ENCODE measurements at places on chromosomes 13 and 19. TPM values are rescaled to one million over a fixed set of nuclear protein-coding genes. Genes with fewer than 3 reads are reported as not detected.

- no peak for DNase-seq
Measured at GRCh38 chr13:51914137-51914493, 52.3 kb downstream of the CCDC70 start.

DNA sequence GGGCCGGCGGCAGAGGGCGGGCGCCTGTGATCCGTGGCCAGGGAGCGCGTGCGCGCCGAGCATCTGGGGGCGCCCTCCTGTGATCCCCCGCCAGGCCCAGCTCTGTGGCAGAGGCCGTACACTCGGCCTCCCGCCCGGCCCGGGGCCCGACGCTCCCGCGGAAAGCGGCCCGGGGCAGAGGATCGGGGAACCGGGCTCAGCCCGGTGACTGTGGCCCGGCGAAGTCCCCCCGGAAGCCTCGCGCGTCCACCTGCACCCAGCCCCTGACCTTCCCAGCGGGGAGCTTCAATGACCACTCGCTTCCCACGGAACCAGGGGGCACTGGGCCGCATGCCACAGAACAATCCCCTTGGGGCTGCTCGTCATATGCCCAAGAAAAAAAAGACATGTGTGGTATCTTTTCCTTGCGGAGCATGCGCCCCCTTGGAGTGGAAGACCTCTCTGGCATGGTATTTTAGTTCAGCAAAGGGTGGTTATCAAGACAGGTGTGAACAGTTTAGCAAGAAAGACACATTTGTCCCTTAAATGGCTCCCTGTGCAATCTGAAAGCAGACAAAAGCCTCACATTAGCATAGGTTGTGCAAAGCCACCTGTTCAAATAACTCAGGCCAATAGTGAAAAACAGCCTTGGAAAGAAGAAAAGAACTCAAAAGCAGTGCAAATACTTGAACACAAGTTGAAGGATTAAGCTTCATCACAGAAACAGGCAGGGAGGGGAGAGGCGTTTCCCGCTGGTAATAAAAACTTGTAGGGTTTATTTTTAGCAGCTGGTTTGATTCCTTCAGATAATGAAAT, 290.9 kb upstream of the SOX21 start:
- DNase-seq: no peak

DNA sequence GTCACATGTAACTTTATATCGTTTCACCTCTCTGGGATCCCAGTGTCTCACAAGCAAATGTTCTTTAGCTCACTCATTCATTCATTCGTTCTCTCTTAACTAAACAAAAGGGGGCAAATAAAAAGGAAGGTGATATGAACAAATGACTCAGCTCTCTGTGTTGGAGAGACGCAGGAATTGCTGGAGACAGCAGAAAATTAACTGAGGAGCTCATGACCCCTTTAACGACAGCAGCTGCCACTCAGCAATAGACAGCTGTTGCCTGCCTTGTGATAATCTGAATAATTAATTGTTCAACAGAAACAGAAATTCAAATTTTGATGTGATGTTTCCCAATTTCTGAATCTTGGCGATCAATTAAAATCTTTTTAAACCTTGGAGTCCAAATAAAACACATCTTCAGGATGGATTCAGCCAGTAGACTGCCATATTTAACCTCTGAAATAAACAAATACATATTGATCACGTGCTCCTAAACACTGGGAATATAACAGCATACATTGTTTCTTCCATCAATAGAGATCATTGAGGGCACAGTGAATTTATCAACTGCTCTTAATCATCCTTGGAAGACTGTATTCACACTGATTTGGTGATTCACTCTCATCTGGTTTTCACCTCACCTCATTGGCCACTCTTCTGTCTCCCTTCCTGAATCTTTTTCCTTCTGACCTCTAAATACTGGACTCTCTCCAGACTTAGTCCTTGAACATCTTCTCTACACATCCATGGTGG, 63.3 kb downstream of the MBNL2 start:
- DNase-seq: no peak

DNA sequence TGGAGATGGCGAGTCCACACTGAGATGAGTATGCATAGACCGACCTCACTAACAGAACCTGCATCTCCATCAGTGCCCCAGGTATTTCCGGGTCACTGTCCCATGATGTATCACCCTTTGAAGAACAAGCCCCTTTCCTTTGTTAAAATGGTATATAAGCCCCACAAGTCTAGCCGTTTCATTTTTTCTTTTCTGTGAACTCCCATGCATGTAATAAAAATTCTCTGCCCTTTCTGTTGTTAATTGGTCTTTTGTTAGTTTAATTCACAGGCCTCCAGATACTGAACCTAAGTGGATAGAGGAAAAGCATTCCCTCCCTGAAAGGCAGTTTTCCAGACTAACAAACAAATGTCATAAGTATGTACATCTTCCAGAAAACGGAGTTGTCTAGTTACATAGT, 15.0 kb upstream of the CD177 start:
- DNase-seq: no peak

DNA sequence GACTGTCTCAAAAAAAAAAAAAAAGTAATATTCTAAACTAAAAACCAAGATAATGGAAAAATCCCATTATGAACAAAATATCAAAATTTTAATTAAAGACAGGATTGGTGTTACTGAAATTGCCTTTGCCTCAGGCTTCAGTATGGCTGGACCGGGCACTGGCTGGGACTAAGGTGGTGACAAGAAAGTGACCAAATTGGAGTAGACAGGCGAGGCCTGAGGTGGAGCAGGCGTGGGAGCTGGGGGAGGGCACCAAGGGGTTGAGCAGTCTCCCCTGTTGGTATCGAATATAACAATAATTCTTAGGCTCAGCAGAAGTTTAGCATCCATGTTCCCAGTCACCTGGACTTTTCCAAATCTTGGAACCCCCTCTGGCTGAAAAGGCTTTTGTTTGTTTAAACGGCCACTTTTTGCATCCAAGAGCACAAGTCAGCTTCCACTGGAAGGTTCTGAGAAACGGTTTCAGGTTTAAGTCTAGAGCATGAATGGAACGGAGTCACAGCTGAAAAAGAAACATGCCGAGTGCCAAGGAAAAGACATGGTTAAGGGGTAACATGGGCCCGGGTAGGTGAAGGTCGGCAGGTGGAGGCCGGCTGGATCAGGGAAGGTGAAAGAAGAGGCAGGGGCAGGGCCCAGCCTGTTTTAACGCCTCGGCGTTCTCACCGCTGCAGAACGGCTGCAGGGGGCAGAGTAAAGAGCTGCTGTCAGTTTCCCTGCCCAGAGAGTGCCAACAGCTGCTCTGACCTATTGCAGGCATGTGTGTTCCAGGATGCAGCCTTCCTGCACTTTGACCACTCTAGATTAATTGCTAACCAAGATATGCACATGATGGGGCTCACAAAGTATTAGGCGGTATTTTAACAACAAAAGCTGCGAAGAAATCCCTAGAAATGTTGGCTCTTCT, 104.4 kb downstream of the TM9SF2 start:
- peak; percentile 77 for DNase-seq

GRCh38 chr13:45191874-45192273, 9.0 kb downstream of the KCTD4 start:
- DNase-seq: no peak

DNA sequence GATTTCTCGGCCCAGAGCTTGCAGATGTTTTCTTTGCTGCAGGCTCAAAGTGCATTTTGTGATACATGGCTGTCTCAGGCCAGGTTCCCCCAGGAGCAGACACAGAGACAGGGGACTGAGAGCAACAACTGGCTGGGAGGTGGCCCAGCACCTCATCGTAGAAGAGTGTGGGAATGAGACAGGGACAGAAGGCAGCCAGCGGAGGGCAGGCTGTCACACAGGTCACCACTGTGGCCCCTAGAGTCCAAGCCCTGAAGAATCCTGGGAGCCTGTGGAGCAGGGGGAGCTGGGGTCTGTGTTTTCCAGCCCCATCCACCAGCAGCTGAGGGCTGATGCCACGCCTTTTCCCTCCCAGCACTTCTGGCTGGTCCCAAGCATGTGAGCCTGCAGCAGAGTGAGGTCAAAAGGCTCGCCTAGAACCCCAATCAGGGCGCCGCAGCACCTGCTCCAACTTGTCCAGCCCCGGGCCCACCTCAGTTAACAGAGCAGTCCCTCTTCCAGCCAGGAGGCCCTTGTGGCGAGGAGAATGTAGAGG, 723.8 kb downstream of the UQCRFS1 start:
- DNase-seq: no peak

DNA sequence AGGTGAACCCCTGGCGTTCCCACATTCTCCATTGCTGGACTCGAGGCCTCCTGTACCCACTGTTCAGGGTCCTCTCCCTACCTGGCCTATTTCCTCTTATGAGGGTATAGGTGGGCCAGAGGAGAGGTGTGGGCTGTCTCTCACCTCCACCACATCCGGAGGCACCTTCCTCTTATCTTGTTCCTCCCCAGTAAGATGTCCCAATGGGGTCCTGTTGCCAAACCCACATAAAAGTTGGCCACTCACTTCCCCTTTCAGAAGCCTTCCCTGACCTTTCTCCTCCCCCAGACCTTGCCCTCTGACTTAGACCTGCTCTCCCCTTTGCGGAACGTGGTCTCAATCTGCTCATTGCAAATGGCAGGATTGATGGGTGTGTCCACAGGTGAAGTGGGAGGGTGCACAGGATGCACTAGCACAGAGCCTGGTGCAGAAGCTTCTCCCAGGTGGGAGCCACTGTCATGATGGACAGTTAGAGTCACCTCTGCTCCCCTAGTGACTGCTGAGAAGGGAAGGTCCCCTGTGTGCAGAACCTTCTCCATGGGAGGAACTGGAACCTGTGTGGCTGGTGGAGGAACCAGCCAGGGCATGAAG, 1.3 kb downstream of the CYP4F3 start:
- DNase-seq: no peak

- DNase-seq: no peak
Measured at GRCh38 chr13:99408703-99409000, 92.6 kb upstream of the TM9SF2 start.

DNA sequence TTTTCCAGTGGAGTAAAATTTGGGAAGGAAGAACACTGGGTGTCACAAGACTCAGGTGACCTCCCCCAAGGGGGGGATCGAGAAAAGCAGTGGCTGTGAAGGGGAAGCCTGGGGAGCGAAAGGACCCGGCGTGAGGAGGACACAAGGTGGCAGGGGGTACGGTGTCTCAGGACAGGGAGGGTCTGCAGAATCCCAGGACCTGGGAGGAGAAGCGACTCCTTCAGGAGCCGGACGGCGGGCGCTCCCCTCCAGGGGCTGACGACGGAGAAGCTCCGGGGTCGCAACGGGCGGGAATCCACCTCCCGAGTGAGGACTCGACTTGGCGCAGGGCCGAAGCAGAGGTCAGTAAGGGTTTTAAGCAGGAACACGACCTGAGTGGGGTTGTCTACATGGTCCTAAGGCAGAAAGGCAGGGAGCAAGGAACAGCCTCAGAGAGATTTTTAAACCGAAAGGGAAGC, 529 bp downstream of the ZNF836 start:
- no peak for DNase-seq

GRCh38 chr13:79187917-79188690, 218.0 kb downstream of the RBM26 start:
- no peak for DNase-seq

- DNase-seq: peak; percentile 81
Measured at GRCh38 chr19:37594982-37595382, 306 bp downstream of the ZNF540 start.

GRCh38 chr19:55519451-55520311, 17.3 kb downstream of the SBK2 start:
- no peak for DNase-seq

DNA sequence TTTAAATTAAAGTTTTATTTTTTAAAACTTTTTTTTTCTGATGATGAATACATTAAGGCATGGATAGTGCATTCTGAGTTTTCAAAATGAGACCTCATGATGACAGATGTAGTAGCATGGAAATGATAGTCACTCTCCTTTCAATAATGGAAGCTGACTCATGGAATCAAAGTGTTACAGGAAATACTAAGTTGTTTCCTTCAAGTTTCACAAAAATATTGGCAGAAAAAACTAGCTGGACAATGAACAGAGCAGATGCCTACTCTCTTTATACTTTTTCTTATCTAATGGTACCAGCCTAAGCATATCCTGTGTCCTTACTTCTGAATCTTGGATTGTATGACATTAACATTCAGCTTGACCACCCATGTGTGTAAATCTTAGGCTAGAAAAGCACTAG, 1337.3 kb downstream of the PCDH9 start:
- DNase-seq: no peak

GRCh38 chr19:4456843-4457653, 546 bp downstream of the UBXN6 start:
- no peak for DNase-seq

- no peak for DNase-seq
Measured at GRCh38 chr13:38141792-38142191, 207.9 kb upstream of the UFM1 start.

DNA sequence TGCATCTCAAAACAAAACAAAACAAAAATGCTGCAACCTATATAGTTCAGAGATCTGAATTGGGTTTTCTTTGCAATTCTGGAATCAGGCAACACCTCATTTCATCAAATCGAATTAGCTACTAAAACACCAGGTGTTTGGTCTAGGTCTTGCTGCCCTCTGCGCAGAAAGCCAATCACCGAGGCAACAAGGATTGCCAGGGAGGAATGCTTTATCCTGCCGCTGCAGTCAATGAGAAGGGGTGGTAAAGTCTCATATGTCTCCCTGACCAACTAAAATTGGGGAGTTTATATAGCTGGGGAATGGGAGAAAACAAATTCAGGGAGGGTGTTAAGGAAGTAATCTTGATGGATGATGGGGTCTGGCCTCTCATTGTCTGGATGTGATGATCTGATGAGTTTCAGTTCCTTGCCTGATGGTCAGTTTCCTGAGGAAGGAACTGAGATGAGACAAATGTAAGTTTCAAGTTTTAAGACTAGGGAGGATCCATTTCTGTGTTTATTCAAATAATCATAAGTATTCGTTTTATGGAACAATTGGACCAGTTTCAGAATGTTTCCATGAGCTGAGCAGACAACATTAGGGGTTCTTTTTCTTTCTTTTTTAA, 5.0 kb upstream of the YJU2 start:
- DNase-seq: no peak

- DNase-seq: no peak
Measured at GRCh38 chr19:23718802-23719201, 31.8 kb upstream of the ZNF675 start.

LMTK3 gene
- total RNA-seq: 1.9 TPM

ZSCAN4 gene
- not detected for total RNA-seq

RNF6 gene
- 52.6 TPM for total RNA-seq

PRR19 gene
- not detected for total RNA-seq

TDRD12 gene
- 0.13 TPM for total RNA-seq

SSC5D gene
- 0.11 TPM for total RNA-seq

Data from natural killer cell (primary cell).